ENCODE measurements at places on chromosomes 6 and 20.
A peak's percentile ranks its signal among the peaks of the same experiment; 100 is the strongest.

- no peak for ATAC-seq
These were observed 12.4 kb upstream of the GTSF1L start for GRCh38 chr20:43739148-43739749.

GRCh38 chr6:83258517-83258916, 65.4 kb downstream of the RWDD2A start:
- no peak for ATAC-seq

DNA sequence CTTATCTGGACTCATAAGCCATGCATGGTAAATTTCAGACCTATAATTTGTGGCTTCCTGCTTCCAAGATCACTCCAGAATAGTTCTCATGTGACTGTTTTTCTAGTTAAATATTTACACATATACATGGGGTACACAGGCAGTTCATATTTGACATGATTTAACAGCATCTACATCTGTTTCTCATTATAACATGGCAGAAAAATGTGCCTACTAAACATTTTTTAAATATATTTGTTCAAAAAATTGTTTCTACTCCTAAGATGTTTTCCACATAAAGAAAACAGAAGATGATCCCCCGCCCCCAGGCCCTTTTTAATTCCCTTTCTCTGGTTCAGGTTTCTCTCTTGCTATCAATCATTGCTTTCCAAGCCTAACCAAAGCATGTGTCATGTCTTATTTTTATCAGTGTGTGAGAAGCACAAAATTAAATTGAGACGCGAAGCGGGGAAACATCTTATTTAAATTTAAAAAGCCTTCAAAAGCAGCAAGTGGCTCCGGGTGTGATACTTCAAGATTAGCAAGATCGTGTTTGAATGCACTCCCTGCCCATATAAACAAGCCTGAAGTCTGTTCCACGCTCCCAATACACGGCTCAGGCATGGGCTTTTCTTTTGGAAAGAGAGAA, 37.3 kb downstream of the IPCEF1 start:
- ATAC-seq = peak; percentile 86

DNA sequence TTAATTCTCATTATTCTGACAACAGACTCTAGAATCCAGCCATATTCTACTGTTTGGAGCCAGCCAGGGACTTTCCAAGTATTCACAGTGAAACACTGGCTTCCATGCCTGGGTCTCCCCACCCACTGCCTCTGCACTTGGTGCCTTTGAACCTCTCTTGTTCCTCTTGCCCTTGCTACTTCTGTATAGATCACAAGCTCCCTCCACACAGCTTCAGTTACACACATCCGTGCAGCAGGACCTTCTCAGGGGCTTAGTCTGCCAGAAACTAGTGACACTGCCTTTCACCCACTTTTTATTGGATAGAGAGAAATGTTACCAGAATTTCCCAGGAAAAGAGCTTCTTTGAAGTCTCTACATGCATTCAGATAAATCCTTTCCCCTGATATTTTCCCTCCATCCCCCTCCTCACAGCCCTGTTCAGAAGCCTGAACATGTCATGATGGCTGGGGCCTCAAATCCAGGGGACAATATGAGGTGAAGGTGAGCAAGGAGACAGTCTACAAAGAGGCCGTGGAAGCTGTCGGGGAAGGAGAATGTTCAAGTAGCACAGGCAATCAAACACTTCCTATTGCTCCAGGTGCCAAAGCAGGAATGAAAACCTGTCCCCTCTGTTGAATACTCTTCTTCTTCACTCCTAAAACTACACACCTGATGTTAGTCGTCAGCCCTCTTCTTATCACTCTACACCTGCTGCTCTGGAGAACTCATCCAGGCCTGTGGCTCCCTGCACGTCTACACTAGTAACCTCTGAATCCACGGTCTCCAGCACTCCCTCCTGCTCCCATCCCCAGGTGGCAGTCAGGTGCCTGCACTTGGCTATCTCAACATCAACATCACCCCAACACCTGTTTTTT, 20.2 kb upstream of the HLA-DOA start:
- ATAC-seq = peak; percentile 70

- ATAC-seq = no peak
These were observed 503.9 kb upstream of the EYS start for GRCh38 chr6:66210964-66211363.

GRCh38 chr6:34897716-34898115, 8.7 kb downstream of the ANKS1A start:
- ATAC-seq = no peak

- peak; percentile 92 for ATAC-seq
These were observed at the start of gene TMEM242 for GRCh38 chr6:157323255-157323965. Gene TMEM242 (minus strand): TSS chr6:157323519. CDS start chr6:157323499, 20 bp downstream.

DNA sequence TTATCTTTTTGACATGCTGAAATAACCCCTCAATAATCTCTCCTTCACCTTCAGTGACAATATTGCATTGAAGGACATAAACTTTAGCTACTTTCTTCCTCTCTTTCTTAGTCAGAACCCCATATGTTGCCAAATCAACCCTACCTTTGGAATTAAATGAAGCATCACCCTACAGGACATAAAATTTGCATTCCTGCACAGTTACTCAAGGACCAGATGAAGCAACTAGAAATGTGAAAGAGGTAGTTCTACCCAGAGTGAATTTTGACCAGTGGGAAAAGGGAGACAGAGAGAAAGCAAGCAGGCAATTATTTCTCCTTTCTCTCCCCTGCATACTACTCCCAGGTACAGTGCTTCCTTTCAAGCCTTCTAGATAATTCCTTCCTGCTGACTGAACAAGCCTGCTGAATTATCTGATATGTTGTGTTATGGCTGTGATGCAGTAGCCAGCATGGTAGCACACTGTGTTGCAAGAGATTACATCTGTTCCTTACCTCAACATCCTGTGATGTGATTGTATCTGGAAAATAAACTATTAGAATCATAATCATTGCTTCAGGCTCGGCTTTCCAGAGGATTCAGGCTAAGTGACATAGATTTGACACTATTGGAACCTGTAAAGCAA, 16.6 kb downstream of the TENT5A start:
- no peak for ATAC-seq

DNA sequence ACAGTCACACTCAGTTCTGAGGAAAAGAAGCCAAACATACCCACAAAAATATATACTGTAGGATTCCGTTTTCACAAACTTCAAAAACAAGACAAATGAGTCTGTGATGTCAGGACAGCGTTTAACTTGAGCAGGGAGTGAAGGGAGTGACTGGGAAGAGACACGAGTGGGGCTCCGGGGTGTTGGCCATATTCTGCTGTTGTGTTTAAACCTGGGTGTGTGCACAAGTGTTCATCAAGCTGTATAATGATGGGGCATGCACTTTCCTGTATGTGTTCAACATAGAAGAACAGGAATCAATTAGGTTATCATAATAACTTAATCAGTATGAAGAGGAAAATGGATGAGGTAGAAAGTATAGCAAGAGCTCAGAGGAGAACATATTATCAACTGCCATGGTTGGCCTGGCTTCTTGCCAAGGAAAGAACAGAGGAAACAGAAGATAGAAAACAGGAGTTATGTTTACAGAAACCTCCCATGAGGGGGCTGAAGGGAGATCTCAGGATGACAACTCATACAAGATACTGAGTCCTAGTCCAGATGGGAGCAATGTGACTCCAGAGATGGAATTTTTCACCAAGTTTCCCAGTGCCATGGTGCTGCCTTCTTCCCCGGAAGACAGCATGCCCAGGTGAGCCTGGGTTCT, 15.1 kb upstream of the AFDN start:
- no peak for ATAC-seq

DNA sequence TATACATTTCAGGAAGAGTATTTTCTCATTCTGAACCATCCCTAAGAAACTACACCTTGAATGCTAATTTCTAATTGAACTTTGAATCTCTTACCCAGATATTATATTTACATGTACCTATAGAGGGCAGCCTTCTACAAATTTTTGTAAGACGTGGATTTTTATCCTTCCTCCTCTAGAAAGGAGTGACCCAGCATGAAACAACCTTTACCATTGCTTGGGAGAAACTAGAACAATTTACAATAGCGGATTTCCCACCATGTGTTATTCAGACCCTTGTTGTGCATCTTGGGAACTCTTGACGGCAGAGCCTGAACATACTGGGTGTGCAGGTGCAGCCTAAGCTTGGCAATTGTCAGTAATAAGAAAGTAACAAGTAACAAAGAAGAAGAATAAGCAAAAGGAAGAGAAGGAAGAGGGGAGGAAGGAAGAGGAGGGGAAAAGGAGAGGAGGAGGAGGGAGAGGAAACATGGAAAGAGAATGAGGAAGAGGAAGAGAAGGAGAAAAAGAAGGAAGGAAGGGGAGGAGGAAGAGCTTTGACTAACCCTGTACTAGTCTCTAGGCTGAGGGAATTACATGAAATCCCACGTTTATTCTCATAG, 10.8 kb upstream of the TAAR1 start:
- peak; percentile 71 for ATAC-seq

- ATAC-seq = no peak
These were observed 18.4 kb downstream of the LAMA4 start for GRCh38 chr6:112235956-112236355.

- ATAC-seq = no peak
These were observed 108.2 kb downstream of the PLG start for GRCh38 chr6:160810238-160810637.

DNA sequence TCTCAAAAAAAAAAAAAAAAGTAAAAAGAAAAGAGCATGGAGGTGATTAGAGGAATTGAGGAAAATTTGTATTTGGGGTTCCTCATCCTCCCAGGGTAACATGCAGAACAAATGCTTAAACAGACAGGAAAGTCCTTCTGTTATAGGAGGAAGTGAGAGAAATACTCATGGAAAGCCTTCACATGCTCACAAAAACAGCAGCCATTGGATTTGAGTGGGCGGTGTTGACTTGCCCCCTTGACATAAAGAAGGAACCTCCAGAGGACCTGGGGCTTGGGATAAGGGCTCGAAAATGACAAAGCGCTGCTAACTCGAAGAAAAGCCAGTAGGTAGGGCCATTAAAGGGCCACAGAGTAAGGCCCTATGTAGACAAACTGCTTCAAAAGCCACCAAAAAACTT, 17.5 kb upstream of the SAMHD1 start:
- ATAC-seq = no peak

- ATAC-seq = no peak
These were observed 45.1 kb downstream of the EPB41L2 start for GRCh38 chr6:131017962-131018361.

DNA sequence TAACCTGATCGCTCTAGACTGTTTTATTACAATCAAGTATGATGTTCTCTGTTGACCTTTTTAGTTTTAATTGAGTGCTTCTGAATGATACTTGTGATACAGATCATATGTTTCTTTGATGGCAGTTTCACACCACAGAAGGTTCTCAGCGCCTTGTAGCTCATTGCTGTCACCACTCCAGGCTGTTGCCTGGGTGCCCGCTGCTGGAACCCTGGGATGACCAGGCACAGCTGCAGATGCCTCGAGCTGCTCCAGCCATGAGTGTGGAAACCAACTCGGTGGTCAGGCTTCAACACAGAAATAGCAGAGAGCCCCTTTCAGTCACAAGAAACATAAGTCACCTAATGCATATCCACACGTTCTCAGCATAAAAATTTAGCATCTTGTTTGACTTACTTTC, 112.7 kb downstream of the RPP40 start:
- no peak for ATAC-seq

DNA sequence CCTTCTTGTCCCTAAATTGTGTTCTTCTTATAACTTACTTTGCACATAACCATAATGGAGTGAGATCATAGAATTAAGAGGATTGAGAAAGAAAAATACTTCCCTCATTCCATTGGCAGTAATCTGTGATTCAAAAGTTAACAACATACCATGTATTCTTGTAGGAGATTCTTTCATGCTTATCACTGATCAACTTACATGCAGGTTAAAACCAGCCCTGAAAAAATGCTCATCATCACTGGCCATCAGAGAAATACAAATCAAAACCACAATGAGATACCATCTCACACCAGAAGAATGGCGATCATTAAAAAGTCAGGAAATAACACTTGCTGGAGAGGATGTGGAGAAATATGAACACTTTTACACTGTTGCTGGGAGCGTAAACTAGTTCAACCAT, 36.5 kb upstream of the GFRAL start:
- no peak for ATAC-seq

DNA sequence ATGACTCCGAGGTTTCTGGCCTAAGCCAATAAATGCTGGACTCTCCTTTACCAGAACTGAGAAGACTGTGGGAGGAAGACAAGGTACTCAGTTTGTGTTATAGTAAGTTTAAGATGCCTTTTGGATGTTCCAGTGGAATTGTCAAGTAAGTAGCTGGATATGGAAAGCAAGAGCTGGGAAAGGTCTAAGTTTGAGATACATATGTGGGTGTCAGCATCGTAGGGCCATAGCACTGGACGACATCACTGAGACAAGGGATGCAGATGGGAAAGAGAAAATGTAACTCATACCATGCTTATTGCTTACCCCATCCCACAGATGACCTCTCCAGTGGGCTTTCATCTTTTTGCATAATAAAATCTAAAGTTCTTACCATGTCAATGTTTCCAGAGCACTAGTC, 45.5 kb upstream of the ZNF217 start:
- no peak for ATAC-seq

- no peak for ATAC-seq
These were observed 163.4 kb upstream of the AFDN start for GRCh38 chr6:167663316-167663715.

DNA sequence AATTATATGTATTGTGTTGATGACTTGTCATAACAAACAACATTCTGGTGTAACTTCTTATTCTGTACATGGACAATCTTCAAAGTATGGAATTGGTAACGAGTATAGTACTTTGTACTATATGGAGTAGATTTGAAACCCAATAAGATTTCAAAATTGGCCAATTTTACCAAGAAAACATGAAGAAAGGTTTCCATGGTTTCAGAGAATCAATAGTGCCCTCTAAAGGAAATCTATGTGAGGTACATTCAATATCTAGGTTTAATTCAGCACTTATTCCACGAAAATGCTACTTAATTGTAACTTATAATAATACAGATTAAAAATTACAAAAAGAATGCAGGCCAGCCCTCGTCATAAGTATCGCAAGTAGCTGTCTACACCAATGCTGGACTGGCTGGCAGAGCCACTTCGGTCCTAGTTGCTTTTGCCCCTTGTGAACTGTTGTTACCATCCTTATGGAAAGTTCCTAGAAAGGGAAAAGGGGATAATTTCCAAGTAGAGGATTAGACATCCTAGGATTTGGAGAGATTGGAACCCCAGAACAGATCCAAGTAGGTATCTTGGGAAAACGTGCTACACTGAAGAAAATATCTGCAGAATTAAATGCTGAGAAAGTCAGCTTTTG, 70.9 kb downstream of the LCA5 start:
- peak; percentile 40 for ATAC-seq

- ATAC-seq = no peak
These were observed 76.2 kb downstream of the LYRM2 start for GRCh38 chr6:89562093-89562973.

Data from SK-N-SH treated with all-trans-retinoic acid at 6 μM for 48 hours (cell line).